Thymus (tissue), 14 donors: ENCODE measurements at places on chromosomes 1 and 21. TPM values are rescaled to one million over a fixed set of nuclear protein-coding genes. Genes with fewer than 3 reads are reported as not detected.

Gene PLA2G2C
- polyA plus RNA-seq = 0.02 TPM

Gene STMN1
- polyA plus RNA-seq = 472 TPM

Gene FALEC
- polyA plus RNA-seq = 0.16 TPM

Gene DSCAM
- polyA plus RNA-seq = 0.02 TPM

Gene IKBKE
- polyA plus RNA-seq = 17.1 TPM

Gene GJB4
- 0.84 TPM for polyA plus RNA-seq

Gene GPR3
- 0.37 TPM for polyA plus RNA-seq

Gene BTG2
- 171 TPM for polyA plus RNA-seq

Gene FAM131C
- 0.96 TPM for polyA plus RNA-seq

Gene TEX38
- 0.14 TPM for polyA plus RNA-seq

Gene SLFNL1
- 0.82 TPM for polyA plus RNA-seq

Gene RPTN
- 3.2 TPM for polyA plus RNA-seq

Gene VASH2
- 0.82 TPM for polyA plus RNA-seq

Gene TNNT2
- polyA plus RNA-seq = 10.0 TPM

Gene SLC22A15
- polyA plus RNA-seq = 1.8 TPM

Gene NPR1
- polyA plus RNA-seq = 10.1 TPM

Gene SYT6
- polyA plus RNA-seq = 0.11 TPM

Gene VCAM1
- polyA plus RNA-seq = 22.8 TPM

Gene LDLRAD1
- polyA plus RNA-seq = 0.18 TPM

Gene F3
- 141 TPM for polyA plus RNA-seq

Gene HPCAL4
- 0.34 TPM for polyA plus RNA-seq

Gene DDR2
- 2.1 TPM for polyA plus RNA-seq

Gene CTSK
- polyA plus RNA-seq = 27.5 TPM

Gene NID1
- 10.9 TPM for polyA plus RNA-seq

Gene CLCA4
- 0.59 TPM for polyA plus RNA-seq

Gene PADI1
- 0.57 TPM for polyA plus RNA-seq

Gene SGIP1
- polyA plus RNA-seq = 2.9 TPM

Gene LRRC8C
- 5.5 TPM for polyA plus RNA-seq

Gene OR2T11
- polyA plus RNA-seq = not detected

Gene IGSF9
- polyA plus RNA-seq = 4.1 TPM

Gene OR2AK2
- polyA plus RNA-seq = not detected

Gene ZNF695
- 0.48 TPM for polyA plus RNA-seq

Gene CFHR4
- 0.07 TPM for polyA plus RNA-seq

Gene PSRC1
- 5.8 TPM for polyA plus RNA-seq

Gene FAM3B
- 8.5 TPM for polyA plus RNA-seq

Gene GPR37L1
- polyA plus RNA-seq = 0.09 TPM

Gene AJAP1
- 0.16 TPM for polyA plus RNA-seq

Gene EXTL1
- 0.14 TPM for polyA plus RNA-seq

Gene SUCO
- polyA plus RNA-seq = 30.5 TPM

Gene LYPD8
- 0.34 TPM for polyA plus RNA-seq

Gene SPATA1
- 3.7 TPM for polyA plus RNA-seq

Gene AMY2A
- 0.34 TPM for polyA plus RNA-seq

Gene LIN28A
- 0.05 TPM for polyA plus RNA-seq

Gene PKP1
- polyA plus RNA-seq = 20.0 TPM

Gene RAB13
- 98.2 TPM for polyA plus RNA-seq

Gene RAD54L
- polyA plus RNA-seq = 2.6 TPM

Gene RASSF5
- 54.3 TPM for polyA plus RNA-seq

Gene RHD
- polyA plus RNA-seq = 0.09 TPM

Gene CD101
- 3.4 TPM for polyA plus RNA-seq

Gene CRP
- polyA plus RNA-seq = 1.3 TPM

Gene MIXL1
- 0.30 TPM for polyA plus RNA-seq

Gene NIBAN1
- polyA plus RNA-seq = 21.4 TPM

Gene KRTAP15-1
- polyA plus RNA-seq = not detected

Gene FCRL5
- 8.1 TPM for polyA plus RNA-seq
